SJCRH30 (cell line): ENCODE measurements at places on chromosomes 2 and 18.

- no peak for DNase-seq
Measured at GRCh38 chr18:44609181-44609941, 71.3 kb upstream of the SETBP1 start.

DNA sequence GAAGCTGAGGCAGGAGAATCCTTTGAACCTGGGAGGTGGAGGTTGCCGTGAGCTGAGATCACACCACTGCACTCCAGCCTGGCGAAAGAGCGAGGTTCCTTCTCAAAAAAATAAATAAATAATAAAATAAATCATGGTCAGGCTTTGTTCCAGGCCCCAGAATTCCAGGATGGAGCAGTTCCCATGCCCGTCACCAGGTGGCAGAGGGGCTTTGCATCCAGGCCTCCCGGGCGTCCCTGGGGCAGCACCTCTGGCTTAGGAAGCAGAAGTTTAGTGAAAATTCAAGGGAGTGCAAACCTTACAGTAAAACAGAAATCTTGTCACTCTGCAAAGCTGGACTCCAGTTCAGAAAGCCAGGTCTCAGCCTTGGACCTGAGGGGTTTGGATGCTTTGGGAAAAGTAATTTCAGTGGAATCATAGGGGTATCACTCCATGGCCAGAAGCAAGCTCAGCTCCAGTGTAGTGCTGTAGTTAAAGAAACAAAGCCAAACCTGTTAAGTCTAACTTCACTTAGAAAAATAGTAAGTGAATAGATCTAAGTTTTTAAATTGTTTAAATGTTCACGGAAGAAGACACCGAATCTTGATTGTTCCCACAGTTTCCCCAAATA, 512.7 kb downstream of the CMPK2 start:
- peak; percentile 64 for DNase-seq

- no peak for DNase-seq
Measured at GRCh38 chr2:216665242-216665641, 30.1 kb downstream of the IGFBP5 start.

DNA sequence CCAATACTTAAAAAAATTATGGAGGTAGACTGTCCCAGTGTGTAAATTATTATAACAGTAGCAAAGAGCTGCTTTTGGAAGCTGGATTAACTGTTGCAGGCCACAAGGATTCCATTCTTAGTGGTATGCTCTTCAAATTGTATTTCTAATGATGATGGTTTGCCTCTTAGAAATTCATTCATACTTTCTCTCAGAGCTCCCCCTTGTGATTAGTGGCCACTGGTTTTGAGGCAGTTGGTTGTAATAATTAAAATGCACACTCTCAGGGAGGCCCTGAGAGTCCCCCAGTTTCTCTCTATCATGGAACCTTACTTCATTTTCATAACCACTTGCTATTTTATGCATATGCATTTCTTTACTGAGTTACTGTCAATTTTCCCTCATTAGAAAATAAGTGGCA, 122.5 kb downstream of the PLA2R1 start:
- peak; percentile 46 for DNase-seq

DNA sequence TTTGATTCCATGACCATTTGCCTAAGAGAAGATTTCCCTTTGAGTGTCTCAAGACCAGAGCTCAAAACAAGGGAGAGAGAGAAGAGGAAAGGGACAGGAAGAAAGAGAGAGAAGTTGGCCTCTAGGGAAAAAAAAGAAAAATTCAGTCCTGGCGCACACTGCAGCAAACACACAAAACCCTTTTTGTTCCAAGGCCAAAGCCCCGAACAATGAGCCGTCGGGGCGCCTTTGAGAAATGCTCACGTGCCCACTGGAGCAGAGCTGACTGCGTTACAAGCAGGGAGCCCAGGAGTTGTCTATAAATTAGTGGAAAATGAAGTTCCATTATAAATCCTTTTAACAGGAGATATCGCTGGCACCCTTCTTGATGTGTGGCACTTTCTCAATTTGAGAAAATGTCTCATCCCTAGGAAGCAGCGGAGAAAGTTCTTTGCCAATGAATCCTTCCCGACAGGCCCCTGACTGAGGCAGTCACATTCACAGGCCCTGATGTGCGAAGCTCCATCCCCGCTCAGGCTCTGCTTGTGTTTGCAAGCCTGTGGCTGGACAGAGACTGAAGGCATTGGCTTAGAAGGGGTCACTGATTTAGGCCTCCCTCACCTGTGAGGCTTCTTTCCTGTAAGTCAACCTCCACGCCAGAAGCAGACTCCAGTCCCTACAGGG, 32.1 kb upstream of the NCKAP5 start:
- DNase-seq, result no peak

GRCh38 chr2:289362-290089, 1.6 kb upstream of the ALKAL2 start:
- DNase-seq, result no peak

GRCh38 chr2:216559625-216560156, 61.0 kb downstream of the RPL37A start:
- no peak for DNase-seq

GRCh38 chr2:64291181-64291580, 147.0 kb upstream of the PELI1 start:
- no peak for DNase-seq

DNA sequence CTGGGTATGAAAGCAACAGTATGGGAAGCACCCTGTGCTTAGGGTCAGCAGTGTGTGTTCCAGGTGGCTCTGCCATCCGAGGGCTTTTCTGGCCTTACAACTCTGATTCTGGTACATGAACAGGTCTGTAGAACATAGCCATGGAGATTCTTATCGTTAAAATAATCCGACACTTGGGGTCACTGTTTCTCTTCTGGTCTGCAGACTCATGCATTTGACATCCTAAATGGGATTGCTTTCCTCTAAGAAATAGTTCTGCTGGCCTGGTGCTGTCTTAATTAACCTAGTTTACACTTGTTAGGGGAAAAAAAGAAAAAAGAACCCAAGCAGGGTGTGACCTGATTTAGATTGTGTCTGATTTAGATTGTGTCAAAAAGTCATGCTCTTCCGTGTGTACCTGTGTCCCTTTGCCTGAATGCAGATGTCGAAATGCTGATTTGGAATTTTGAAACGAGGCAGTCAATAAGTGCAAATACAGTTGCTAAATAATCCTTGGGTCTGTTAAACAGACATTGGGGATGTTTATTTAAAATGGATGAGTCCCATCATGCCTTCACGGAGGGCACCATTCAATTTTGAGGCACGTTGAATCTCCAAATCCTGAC, 59.6 kb downstream of the TRPM8 start:
- no peak for DNase-seq

DNA sequence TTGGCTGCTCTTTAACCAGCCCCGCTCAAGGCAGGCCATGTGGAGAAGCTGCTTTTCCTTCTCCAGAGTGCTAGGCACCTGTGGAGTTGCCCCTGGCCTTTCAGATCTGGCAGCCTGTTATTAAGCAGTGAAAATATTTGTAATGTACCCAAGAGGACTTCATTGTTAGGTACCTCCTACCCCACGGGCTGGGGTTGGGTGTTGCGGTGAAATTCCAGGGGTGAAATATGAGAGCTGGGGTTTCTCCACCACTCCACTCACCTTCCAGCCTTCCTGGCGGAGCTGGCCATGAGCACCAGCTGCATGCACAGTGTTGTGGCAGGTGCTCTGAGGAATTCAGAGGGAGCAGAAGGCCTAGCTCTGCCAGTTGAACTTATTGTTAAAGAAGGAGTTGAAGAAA, 39.1 kb downstream of the NTSR2 start:
- DNase-seq, result peak; percentile 23

DNA sequence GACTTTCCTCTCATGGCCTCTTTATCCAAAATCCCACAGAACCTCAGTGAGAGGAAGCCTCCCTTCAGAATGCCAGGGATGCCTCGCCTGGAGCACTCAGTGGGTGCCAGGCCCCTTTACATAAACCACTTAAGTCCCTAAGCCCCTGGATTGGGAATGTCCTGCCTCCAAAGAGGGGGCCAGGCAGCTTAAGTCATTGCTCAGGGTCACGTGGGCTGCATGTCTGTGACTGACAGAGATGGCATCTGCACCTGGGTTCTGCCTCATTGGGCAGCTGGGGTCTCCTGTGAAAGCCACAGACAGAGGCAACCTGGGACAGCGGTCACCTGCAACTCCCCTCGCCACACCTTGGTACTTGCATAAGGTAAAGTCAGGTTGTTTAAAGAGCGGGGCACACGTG, 93.5 kb downstream of the MYT1L start:
- no peak for DNase-seq

DNA sequence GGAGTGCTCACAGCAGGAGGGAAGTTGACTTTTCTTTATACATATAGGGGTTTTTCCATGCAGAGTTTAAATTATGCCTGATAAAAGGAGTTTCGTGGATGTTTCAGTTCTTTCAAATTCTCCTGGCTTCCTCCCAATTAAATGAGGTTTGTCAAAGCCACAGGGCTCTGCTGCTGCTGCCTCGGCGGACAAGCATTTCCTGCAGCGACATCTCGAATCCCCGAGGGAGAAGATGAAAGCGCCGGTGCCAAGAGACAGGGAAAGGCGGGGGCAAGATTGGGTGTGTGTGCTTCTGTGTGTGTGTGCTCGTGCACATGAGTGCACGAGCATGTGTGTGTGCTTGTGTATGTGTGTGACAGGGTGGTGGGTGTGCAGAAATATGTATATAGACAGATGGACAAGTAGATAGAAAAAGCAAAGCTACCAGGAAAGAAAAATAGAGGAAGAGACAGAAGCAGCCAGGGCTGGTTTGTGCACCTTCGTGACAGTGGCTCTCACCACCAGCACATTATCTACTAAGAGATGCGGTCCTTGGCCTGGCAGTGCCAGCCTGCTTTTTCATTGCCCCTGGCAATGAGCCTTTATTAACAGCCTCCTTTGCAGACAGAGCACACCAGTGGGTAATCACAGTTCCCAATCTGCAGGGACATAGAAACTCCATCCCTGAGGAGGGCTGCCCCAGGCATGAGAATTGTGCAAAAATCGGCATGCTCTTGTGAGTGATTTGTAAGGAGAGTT, 76.2 kb downstream of the CDK15 start:
- peak; percentile 28 for DNase-seq

GRCh38 chr2:231422056-231422455, 26.5 kb downstream of the B3GNT7 start:
- DNase-seq, result no peak

GRCh38 chr2:9313443-9313842, 106.8 kb downstream of the ASAP2 start:
- peak; percentile 76 for DNase-seq

DNA sequence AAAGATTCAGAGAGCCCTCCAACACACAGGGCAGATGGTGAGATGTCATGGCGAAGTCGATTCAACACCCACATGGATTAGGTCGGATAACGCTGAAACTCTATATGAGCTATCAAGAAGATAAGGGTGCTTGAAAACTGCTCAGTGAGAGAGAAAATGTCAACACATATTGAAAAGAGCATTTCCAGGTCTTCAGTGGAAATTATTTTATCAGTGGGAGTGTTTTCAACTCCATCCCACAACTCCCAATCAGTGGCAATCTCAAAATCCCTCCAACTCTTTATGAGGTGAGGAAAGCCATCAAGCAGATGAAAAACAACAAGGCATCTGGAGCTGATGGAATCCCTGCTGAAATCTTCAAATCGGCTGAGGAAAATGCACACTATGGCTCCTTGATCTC, 104.5 kb upstream of the KLHL14 start:
- no peak for DNase-seq

GRCh38 chr2:6995391-6996097, 78.3 kb downstream of the RNF144A start:
- no peak for DNase-seq

DNA sequence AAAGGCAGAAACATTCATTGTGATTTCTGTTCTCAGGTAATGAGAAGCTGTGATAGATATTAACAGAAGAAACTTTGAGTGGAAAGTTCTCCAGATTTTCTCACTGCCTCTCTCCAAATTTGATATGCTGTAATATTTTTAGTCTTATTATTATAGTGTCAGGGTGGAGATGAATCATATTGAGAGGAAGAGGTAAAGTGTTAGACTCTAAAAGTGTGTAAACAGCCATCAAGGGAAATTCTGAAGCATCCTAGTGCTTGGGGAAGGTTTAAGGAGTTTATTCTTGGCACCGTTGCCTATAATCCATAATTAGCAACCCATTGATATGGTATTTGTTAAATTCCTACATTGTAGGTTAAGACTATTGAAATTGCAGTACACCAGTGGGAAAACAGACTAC, 104.7 kb upstream of the NABP1 start:
- no peak for DNase-seq

GRCh38 chr2:78676921-78677696, 348.4 kb upstream of the REG3G start:
- DNase-seq, result no peak

DNA sequence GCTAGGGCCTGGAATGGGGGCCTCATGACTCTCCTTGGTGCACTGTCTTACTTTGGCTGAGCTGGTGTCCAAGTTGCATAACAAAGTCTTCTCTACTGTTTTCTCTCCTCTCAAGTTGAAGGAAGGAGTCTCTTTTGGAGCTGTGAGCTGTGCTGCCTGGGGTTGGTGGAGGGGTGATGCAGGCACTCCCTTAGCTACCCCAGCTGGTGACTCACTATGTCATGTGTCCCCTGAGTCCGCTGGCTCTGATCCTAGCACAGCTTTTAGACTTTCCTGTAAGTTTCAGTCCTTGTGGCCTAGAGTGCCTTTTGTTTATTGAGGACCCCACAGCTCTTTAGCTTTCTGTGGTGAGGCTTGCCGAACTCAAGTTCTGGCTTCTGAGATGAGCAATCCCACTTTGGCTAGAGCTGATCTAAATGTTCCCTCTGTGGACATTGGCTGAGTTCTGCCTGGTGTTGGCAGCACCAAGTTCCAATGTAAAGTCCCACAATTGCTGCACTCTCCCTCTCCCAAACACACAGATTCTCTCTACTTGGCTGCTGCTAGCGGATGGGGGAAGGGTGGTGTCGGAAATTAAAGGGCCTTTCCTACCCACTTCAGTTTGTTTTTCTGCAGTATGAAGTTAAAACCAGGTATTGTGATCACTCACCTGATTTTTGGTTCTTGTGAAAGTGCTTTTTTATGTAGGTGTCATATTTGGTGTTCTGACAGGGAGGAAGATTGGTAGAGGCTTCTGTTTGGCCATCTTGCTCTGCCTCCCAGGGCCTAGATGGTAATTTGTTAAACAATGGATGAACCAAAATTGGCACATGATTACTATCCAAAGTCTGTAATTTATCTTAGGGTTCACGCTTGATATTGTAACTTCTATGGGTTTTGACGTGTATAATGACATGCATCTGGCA, 83.2 kb downstream of the COMMD1 start:
- DNase-seq, result no peak

- DNase-seq, result no peak
Measured at GRCh38 chr18:28890791-28891190, 713.9 kb upstream of the CDH2 start.
